ENCODE measurements at places on chromosomes 3 and 15.

GRCh38 chr15:83365370-83365938 is 81.0 kb upstream of the BNC1 start:
- DNase-seq, result no peak

DNA sequence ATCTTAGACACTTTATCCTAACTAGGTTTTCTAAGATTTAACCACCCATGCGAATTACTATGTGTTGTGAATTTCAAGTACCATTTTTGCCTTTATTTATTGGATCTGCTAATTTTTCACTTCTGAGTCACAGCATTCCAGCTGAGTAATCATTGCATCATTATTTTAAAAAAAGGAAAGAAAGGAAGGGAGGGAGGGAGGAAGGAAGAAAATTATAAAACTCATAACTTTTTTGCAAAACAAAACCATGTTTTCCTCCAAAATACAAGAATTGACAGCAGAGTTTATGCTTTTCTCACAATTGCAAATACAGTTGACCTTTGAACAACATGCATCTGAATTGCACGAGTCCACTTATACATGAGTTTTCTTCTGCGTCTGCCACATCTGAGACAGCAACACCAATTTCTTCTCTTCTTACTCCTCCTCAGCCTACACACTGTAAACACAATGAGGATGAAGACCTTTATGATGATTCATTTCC is 651.4 kb upstream of the NECTIN3 start:
- DNase-seq, result no peak

GRCh38 chr3:172680684-172681083 is 30.2 kb downstream of the NCEH1 start:
- DNase-seq, result no peak

- DNase-seq, result no peak
Measured at GRCh38 chr15:73901126-73901810, 25.0 kb upstream of the LOXL1 start.

GRCh38 chr3:151327571-151328198 is 1.7 kb downstream of the P2RY13 start:
- no peak for DNase-seq

DNA sequence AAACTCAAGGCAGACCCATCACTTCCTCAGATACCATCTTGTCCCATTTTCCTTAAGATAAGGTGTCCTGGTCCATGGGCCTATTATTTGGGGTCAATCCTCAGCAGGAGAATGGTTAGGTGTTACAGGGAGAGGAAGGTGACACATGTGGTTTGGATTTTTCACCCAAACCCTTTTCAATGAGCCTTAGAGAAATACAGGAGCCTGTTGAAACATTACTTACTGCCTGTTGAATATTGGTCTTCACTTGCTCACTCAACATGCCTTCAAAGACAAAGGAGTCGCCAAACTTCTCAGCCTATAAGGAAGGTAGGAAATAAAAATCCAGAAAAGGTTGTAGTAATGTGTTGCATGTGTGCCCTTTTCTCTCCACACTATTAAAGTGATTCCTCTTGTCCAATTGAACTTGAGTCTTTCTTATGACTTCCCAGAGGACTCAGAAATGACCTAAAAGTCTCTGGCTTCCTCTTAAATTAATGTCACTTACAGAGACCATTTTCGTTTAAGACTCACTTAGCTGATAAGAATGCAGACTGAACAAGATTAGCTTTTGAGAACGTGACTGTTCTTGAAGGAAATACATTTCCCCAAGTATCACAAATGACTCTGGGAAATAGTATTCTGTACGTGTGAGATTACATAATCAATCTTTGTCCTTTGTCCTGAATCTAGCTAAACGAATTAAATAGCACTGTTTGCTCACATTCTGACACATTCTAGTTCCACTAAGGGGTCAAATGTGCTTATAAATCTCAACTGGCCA is 17.8 kb downstream of the SUMF1 start:
- DNase-seq, result no peak

DNA sequence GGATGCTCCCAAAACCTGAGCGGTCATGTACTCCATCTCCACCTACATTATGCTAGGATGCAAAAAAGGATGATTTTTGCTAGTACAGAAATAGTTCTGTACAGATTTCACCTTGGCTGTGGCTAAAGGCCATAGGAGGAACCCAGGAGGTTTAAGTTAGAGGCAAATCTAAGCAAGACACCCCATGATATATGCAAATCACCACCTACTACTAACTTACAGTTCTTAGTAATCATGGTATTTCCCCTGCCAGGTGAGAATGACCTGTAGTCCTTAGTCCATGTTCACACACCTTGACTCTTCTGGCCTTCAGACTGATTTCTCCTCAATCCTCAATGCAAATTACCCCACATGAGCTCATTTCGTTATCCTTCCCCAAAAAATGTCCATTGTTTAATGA is 154.2 kb downstream of the IMPG2 start:
- DNase-seq, result no peak

GRCh38 chr15:74400915-74401757 is 32.6 kb downstream of the SEMA7A start:
- no peak for DNase-seq

DNA sequence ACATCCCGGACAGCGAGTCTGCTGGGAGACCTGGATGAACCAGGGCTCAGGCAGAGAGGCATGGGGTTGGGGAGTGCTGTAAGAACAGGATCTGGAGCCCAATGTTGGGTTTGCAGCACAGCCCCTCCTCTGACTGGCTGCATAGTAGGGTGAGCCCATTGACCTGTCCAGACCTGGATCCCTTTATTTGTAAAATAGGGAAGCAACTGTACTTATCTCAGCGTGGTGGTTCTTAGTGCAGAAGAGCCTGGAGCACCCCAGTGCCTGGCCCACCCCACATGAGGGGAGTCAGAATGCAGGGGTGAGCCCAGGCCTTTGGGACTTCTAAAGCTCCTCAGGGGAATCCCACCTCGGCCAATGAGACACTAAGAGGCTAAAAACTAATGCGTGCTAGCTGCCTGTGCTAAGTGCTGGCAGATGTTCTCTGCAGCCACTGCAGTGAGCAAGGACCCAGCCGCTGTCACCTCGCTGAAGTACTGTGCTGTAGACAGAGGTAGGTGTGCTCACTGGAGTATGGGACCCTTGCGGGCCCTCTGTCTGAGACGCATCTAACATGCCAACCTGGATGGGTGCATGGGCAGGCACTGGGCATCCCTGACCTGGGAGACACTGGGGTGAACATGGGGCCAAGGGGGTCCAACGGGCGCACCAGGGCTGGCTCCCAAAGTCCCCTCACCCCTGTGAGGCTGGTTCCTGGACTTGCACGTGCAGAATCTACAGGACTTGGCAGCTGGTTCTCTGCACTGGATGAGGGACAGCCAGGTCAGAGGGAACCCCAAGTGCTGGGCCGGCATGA is 95.6 kb downstream of the ATP10A start:
- DNase-seq, result no peak

DNA sequence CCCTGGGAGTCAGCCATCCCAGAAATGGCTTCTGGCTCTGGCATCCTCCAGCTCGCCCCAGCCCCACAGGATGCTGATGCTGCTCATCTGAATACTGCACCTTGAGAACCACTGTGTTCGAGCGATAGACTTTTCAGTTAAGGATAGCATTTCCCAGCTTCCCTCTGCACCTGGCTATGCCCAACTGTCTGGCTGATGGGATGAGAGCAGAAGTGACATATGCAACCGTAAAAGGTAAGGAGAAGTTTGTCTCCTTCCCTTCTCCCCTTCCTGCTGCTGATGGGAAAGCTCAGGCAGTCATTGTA is 9.7 kb upstream of the HHATL start:
- no peak for DNase-seq

GRCh38 chr3:33115024-33115768 is 1.4 kb downstream of the CRTAP start:
- no peak for DNase-seq

GRCh38 chr3:174725303-174725702 is 133.8 kb upstream of the NAALADL2 start:
- DNase-seq, result no peak

DNA sequence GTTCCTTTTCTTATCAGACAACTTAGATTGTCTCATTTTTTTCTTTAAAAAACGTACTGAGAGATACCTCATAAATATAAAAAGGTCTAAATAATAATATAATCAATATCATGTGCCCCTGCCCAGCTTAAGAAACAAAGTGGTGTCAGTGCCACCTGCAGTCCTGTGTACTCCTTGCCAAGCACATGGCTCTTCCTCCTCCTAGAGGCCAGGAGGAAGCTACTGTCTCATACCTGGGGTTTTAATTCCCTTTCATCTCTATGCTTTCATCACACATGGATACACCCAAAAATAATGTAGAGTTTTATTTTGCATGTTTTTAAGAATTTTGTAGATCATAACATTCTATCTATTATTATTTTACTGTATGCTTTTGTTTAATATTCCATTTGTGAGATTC is 98.6 kb upstream of the C15orf61 start:
- no peak for DNase-seq

DNA sequence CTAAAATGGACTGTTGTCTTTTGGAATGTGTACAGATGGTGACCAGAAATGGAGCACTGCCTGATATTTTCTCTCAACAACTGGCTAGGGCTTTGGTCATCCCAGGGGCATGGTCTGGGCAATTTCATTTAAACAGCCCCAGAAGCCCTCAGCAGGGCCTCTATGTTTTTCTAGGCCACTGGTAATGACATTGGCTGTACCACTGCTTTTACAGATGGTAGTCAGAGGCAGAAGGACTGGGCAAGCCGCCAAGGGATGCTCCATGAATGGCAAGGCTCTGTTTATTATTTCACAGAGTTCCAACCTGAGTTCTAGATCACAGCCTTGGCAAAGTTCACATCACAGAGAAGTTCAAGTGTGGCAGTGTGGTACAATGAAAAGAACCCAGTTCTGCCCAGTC is 37.0 kb upstream of the LMCD1 start:
- DNase-seq, result no peak

- DNase-seq, result no peak
Measured at GRCh38 chr3:119184796-119185570, 11.6 kb downstream of the UPK1B start.

GRCh38 chr3:133881939-133882825 is 13.5 kb downstream of the RAB6B start:
- no peak for DNase-seq

DNA sequence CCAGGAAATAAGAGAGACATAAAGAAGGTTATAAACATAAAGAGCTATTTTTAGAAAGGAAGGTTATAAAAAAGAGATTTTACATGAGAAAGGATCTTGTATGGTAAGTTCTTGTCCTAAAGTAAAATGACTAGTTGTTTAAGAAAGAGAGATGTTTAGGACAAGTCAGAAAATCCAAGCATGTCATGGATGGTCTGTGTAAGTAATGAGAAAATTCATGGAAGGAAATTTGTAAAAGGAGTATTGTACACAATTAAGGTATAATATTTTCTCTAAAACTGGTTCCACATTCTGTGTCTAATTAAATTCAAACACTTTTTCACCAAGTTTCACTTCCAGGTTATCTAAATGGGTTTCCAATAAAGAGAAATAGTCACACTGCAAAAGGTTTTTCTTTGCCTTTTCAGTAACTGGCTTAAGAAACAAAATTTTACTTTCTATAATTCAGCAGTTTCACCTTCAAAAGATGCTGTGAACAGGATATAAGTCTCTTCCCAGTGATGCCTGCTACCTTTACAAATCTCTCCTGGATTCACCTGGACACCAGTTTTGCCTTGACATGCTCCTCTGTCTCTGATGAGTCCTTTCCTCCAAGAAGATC is 455.7 kb downstream of the ZIC1 start:
- DNase-seq, result no peak

DNA sequence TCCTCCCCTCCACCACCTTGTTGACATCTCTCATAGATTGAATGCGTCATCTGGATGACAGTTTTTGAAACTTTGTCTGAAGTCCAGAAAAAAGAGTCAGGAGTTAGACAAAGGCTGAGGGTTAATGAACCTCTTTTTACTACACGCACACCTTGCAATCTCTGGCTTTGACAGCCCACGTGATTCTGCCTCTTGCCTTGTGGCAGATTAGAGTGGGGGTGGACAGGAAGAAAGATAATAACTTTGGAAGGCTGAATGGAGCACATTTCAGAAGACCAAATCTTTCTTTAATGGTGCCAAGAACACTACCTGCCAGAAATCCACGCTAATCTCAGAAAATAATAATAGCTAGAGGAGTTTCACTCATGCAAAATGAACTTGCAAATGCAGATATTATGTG is 327.9 kb upstream of the TRIM42 start:
- no peak for DNase-seq

GRCh38 chr15:63729115-63729884 is 104.4 kb downstream of the HERC1 start:
- DNase-seq, result no peak

DNA sequence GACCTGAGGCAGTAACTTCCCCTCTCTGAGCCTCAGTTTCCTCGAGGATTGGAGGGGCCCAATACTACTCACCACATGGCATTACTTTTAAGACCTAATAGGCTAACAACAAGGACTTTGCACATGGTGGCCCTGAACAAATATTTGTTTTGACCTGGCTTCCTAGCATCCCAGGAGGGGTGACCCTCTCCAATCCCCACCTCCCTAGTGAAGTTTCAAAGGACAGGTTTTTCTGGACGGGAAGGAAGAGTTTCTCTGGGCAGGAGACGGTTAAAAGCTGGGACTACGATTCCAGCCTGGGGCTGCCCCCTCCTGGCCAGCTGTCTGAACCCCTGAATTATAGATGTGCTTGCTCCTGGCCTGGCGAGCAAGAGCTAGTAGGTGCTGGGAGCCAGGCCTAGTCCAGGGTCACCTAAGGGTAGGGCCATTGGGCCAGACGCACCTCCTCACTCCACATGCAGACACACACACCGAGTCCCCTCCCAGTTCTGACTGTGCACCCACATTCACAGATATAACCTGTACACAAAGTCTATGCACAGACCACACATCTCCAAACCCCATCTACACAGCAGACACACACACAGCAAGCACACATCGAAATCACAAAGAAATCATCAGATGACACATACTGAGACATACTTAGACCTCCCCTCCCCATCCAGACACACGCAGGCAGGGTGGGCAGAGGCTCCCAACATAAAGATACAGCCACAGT is 2.7 kb upstream of the ISL2 start:
- no peak for DNase-seq

- no peak for DNase-seq
Measured at GRCh38 chr3:146464783-146465182, 4.6 kb downstream of the PLSCR2 start.

- no peak for DNase-seq
Measured at GRCh38 chr3:123287962-123288302, 86.2 kb downstream of the SEC22A start.

- DNase-seq, result no peak
Measured at GRCh38 chr3:151599103-151599672, 134.5 kb upstream of the AADACL2 start.

DNA sequence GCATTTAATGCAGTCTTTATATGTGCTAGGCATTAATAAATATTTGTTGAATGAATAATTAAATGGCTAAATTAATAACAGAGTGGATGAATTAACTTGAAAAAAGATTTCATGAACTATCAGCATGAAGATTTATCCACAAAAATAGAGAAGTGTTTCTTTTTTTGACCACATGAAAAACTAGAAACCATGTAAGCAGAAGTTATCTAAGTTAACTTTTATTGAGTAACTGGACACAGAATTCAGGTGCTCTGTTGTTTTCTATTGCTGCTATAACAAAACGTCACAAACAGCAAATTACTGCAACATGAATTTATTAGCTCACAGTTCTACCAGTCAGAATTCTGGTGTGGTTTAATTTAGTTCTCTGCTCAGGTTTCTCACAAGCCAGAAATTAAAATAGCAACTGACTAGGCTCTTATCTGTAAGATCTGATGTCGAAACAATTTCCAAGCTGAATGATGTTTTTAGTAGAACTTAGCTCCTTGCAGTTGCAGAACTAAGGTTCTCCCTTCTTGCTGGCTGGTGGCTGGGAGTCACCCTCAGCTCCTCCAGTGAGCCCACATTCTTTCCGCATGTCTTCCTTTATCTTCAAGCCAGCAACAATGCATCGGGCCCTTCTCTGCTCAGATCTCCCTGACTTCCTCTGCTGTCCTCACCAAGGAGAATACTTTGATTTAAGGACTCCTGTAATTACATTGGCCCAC is 810.2 kb upstream of the ALCAM start:
- no peak for DNase-seq

Measured in stimulated activated CD8-positive, alpha-beta memory T cell treated with anti-CD3 and anti-CD28 coated beads, Interleukin-7, amount 100 ng/mL, for 4 hours (primary cell).